ENCODE measurements at places on chromosomes 2 and 18.

DNA sequence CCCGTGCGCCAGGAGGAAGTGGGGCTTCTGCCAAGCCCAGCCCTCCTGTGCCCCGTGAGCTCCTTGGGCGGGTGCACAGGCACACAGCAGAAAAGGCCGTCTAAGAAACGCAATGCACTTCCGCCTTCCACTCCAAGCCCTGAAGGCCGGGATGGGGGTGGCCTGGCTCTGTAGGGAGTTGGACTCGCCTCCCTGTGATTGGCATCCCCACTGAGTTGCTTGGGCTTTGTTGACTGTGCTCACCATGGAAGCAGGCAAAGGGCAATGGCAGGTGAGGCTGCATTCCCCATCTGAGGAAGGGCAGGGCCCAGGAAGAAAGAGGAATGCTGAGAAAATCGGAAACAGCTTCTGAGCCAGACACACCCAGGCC, 66.8 kb downstream of the CRACDL start:
- no peak overlapping the region for H3K27ac ChIP-seq
- H3K4me1 ChIP-seq = no peaks in the 10 kb centered on the region
- H3K36me3 ChIP-seq = no peaks in the 10 kb centered on the region
- H3K4me3 ChIP-seq = no peak overlapping the region
- no peak for DNase-seq

- H3K27me3 ChIP-seq = no peaks in the 10 kb centered on the region
- H3K36me3 ChIP-seq = peaks cover 2% of the 10 kb centered on the region
- H3K4me3 ChIP-seq = no peak overlapping the region
- no peak for DNase-seq
Observed at GRCh38 chr2:6948677-6949351, 31.6 kb downstream of the RNF144A start.

- H3K27me3 ChIP-seq = no peaks in the 10 kb centered on the region
- no peak overlapping the region for H3K27ac ChIP-seq
- peaks cover 2% of the 10 kb centered on the region for H3K36me3 ChIP-seq
- no peaks in the 10 kb centered on the region for H3K4me1 ChIP-seq
- H3K4me3 ChIP-seq = no peak overlapping the region
Observed at GRCh38 chr2:135555311-135555710, 24.0 kb downstream of the R3HDM1 start.

GRCh38 chr2:144086965-144087364, 433.0 kb downstream of the ZEB2 start:
- no peak overlapping the region for H3K4me3 ChIP-seq
- H3K27ac ChIP-seq = no peak overlapping the region
- no peak for DNase-seq
